ENCODE measurements at places on chromosomes 12 and 14.

- DNase-seq, result no peak
Measured at GRCh38 chr12:111953455-111953854, 59.5 kb downstream of the TMEM116 start.

DNA sequence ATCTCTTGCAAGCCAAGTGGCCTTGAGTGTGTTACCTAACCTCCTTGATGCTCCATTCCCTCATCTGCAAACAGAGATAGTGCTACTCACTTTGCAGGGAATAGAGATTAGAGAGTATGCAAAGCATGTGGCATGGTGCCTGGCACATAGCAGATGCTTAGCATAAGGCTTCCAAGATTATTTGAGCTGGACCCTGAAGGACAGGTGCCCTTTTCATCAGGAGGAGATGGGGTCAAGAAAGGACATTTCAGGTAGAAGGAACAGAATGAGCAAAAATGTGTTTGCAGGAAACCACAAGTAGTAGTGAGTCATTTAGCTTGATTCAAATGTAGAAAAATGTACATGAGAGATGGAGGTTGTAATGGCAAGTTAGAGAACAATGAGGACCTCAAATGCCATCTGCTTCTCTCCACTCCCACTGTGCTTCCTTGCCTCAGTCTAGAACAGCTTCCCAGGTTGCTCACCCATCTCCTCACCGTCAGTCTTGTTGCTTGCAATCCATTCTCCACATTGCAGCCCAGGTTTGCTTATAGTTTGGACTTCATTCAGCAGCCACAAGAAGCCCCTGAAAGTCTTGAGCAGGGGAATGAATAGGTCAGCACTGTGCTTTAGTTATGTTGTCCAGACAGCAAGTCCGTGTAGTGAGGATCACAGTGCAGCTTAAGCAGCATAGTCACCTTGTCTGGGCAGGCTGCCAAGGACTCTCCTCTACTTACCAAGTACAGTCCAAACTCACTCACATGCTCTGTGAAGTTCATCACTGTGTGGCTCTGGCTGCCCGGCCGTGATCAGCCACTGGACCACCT, 536.3 kb upstream of the CCDC196 start:
- no peak for DNase-seq

DNA sequence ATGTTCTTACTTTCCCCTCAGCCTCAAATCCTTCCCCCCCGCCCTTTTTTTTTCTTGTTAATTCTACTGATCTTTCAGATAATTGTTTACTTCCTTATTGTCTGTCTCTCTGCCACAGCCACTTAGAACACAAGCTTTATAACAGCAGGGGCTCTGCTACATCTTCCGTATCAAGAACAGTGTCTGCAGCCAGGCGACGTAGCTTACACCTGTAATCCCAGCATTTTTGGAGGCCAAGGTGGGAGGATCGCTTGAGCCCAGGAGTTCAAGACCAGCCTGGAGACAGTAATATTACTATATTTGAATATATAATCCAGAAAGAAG, 5.4 kb downstream of the SOS2 start:
- no peak for DNase-seq

- no peak for DNase-seq
Measured at GRCh38 chr12:59847127-59847526, 251.3 kb downstream of the SLC16A7 start.

DNA sequence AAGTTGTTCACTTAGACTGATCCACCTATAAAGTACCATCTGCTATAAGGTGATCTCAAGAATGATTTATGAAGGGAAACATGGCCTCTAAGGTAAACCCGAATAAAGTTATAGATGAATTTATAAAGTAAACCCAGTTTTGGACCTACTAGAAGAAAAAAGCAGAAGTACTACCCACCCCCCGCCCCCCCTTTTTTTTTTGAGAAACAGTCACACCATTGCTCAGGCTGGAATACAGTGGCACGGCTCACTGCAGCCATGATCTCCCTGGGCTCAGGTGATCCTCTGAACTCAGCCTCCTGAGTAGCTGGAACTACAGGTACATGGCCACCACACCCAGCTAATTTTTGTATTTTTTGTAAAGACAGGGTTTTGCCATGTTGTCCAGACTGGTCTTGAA, 3.9 kb downstream of the ENTPD5 start:
- DNase-seq, result no peak
